Colonic mucosa (tissue), 4 donors: ENCODE measurements at places on chromosomes 2 and 18. TPM values are rescaled to one million over a fixed set of nuclear protein-coding genes. Genes with fewer than 3 reads are reported as not detected.

The NMUR1 gene
- 0.45 TPM for total RNA-seq

The CENPA gene
- total RNA-seq, result 22.7 TPM

The CKAP2L gene
- total RNA-seq, result 6.4 TPM

The LRATD1 gene
- 200 TPM for total RNA-seq

The PSMA8 gene
- total RNA-seq, result not detected

DNA sequence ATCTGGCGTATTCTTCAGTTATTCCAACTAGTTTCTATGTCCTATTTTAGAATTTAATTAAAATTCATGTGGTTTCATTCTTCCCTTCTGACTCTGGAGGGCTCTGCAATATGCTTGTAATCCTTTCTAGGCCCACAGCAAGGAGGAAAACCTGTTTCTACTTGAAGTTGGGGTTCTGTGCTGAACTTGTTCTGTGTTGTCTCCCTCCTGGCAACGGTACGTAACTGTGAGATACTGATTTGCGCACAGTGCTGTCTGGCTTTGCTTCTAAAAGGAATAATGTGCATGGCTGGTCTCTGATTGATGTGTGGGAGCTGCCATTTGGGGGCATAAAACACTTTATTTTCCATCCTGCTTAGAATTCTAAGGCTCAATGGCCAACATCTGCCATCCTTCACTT lies 81.7 kb downstream of the NABP1 start:
- no peak overlapping the region for H3K27ac ChIP-seq
- H3K4me1 ChIP-seq, result no peaks in the 10 kb centered on the region
- H3K36me3 ChIP-seq, result no peaks in the 10 kb centered on the region
- no peak for DNase-seq

- no peak overlapping the region for H3K27ac ChIP-seq
- H3K4me1 ChIP-seq, result no peaks in the 10 kb centered on the region
- H3K36me3 ChIP-seq, result no peaks in the 10 kb centered on the region
- no peak overlapping the region for H3K4me3 ChIP-seq
- DNase-seq, result no peak
- no peaks in the 10 kb centered on the region for H3K27me3 ChIP-seq
Observed at GRCh38 chr2:233185963-233186362, 65.5 kb upstream of the ATG16L1 start.

DNA sequence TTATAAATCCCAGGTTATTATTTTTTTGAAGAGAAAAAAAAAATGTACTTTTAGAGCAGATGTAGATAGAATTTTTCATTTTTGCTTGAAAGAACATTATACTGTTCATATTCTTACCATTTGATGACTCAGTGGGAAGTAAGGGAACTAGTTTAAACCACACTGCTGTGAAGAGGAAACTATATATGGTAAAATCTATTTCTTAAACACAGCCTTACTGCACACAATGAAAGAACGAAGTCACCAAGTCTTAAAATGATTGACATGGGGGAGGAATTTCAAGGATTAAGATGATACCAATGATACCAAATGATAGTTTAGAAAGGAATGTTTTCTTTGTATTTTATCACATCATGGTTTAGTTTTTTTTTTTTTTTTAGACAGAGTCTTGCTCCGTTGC lies 5.0 kb downstream of the ACTR2 start:
- H3K27ac ChIP-seq, result no peak overlapping the region
- no peaks in the 10 kb centered on the region for H3K4me1 ChIP-seq
- no peaks in the 10 kb centered on the region for H3K27me3 ChIP-seq
- no peaks in the 10 kb centered on the region for H3K36me3 ChIP-seq
- DNase-seq, result no peak
